ENCODE measurements at places on chromosomes 5 and 9.

DNA sequence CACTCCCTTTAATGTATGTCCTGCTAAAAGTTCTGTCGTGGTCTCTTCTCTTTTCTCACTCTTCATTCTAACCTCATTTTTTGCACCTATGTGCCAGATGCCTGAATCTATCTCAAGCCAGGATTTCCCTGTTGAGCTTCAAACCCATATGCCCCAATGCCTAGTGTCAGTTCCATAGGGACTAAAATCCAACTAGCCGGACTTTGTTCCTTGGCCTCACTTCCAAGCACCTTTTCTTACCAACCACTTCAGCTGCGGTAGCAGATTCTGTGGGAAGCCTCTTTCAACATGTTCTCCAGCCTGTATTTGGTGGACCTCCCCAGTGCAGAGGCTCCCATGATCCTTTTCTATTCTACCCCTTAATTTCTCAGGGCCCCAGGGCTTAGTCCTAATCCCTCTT, 17.5 kb downstream of the C9orf57 start:
- no peak for DNase-seq

DNA sequence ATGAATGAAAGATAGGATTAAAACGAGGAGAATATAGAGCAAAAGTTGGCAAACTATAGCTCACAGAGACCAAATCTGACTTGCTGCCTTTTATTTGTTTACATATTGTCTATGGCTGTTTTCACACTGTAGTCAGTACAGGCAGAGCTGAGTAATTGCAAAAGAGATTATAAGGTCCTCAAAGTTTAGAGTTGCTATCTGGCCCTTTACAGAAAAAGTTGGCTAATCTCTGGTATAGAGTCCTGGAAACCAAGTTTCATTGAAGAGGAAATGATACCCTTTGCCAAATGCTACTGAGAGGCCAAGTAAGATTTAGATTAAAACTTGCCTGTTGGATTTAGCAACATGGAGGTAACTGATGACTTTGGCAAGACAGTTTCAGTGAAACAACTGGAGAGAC, 36.0 kb downstream of the LYRM7 start:
- no peak for DNase-seq

DNA sequence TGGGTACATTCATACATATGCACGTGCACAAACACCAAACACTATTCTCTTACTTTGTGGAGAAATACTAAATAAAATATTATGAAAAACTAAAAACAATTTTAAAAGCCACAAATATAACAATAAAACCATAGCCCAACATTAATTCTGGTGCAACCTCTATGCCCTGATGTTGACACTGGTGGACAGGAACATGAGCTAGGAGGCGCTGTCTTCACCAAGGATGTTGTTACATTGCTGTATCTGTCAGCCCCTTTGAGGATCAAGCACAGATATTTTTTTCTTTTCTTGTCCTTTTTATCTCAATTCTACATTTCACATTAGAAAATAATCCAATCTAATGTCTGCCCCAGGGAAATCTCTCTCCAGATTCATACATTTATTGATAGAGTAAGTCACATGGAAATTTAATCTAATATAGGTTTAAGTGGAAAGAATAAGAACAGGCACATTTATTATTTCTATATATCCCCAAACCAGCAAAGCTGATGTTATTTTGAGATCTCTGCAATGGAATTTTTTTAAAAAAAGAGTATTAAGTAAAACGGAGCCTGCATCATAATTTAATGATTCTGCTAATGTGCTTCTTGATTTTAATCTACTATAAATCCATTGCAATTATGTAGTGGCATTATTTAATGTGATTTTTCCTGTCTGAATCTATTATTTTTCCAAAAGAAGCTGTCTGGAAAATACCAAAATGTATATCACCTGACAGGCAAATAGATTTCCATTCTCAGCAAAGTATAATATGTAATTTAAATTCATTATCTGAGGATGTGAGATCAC, 716.5 kb downstream of the MTRR start:
- no peak for DNase-seq

DNA sequence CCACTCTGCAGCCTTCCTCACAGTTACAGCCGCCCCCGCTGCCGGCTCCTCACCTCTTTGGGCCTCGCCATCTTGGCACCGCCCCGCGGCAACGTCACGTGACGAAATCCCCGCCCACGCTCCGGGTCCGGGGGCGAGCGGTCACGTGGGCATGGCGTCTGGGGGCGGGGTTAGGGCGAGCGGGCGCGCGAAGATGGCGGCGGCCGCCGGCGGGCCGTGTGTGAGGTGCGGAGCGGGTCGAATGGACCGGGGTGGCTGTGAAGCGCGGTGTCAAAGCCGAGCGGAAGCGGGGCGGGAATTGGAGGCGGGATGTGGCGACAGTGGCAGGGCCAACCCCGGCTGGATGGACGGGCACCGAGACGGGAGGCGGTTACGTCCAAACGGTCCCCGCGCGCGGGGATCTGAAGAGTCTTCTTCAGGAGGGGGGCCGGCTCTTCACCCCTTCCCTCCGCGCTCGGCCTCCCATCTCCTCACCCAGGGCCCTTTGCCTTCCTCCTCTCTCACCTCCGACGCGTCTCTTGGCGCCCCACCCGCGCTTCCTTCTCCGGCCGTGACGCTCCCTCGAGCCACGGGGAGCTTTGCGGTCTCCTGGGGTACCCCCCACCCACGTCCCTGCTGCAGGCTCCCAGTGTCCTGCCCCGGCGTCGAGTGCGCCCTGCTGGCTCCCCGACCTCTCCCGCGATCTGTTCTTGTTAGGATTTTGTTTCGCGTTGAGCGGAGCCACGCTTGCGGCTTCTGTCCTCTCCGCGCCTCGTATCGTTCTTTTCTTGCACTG, at the start of the genes DOLK and NUP188:
DOLK (minus strand) TSS at position 77 of the 775 bp plus-strand sequence. CDS start 300 bp downstream, outside the sequence.
NUP188 (plus strand) TSS at position 173 of the 775 bp plus-strand sequence; CDS start at position 194, 21 bp downstream.
- DNase-seq, result peak; percentile 99

DNA sequence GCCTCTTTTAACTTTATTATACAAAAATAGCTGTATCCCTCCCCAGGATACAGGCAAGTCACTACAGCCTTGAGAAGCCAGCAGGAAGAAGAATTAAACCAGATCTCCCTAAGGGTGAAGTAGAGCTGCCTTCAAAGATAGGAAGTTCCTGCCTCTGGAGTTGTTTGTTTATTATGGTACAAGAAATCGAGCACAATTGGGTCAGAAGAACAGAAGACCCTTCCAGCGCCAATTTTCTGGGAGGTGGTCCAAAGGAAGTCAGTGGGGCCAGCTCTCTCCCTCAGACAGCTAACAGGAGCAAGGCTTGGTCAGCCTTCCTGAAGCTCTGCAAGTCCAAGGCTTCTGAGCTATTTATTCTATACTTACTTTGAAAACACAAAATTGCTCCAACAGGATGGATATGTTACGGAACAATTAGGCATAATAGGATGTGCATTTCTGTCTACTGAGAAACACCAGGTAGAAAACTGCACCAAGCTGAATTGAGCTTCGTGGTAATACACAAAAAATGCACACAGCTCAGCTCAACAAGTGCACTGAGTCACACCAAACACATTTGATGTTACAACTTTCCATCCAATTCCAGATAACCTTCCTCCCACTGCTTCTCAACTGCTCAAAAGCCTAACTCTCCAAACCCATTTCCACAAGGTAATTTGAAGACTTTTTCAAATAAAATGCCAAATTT, 16.0 kb downstream of the SERINC5 start:
- DNase-seq, result no peak
